Ureter (tissue), 1 donor: ENCODE measurements at places on chromosomes 2 and 18. TPM values are rescaled to one million over a fixed set of nuclear protein-coding genes. Genes with fewer than 3 reads are reported as not detected.
A peak's percentile ranks its signal among the peaks of the same experiment; 100 is the strongest.

DNA sequence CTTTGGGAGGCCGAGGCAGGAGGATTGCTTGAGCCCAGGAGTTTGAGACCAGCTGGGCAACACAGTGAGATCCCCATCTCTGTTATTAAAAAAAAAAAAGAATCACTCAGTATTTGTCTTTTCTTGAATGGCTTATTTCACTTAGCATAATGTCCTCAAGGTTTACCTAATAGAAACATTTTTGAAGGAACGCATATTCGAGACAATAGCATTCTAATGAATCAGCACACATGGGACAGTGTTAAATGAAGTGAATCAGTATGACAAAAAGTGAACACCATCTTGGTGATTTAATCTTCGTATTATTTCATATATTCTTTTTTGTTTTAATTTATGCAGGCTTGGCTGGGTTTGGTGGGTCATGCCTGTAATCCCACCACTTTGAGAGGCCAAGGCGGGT, 44.7 kb downstream of the WIPF1 start:
- no peak for DNase-seq

DNA sequence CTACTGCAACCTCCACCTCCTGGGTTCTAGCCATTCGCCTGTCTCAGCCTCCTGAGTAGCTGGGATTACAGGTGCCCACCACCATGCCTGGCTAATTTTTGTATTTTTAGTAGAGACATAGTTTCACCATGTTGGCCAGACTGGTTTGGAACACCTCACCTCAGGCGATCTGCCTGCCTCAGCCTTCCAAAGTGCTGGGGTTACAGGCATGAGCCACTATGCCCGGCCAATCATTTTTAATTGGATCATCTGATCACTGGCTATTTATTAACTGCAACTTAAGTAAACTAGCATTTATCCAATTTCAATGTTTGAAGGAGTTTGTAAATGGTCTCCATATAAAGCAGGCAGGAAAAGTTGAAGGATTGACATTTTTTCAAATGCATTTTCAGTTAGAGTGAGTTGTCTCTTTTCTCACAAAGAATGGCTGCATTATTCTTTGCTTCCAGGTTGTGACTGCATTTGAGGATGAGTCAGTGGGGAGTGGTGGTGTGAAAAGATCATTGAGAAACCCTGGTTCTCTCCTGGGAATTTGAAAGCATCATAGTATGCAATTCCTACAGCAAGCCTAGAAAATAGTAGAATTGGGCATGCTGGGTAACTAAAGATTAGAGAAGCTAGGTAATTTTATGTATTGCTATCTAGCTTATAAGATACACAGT, 431.1 kb upstream of the ZEB2 start:
- no peak for DNase-seq

DNA sequence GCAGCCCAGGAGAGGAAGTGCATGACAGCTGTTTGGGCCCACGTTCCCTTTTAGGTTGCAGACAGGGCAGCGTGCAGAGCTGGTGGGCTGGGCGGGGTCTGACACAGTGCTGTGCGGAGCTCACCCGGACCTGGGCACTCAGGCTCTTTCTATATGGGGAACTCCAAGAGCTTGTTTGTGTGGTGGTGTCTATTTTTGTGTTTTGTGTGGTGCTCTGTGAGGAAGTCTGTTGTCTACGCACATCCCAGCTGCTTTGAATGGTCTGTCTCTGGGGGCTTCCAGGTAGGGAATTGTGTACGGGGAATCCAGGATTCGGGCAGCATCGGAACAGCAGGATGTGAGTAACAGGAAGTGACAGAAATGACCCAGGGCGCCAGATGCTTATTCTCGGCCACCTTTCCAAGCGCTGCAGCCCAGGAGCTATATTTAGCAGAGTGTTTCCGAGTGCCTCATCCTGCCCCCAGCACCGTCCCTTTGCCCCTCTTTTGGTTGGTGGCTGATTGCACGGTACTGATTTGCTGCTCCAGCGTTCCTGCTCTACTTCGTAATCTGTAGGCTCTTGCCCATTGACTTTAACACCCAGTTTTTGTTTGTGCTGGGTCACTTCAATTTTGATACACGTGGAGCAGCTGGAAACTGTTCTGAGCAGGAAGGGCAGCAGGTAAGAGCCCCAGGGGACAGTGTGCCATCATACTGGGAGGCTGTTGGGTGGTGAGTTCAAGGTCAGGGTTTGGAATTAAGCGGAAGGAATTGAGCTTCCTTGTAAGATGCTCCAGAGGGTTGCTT, 64.7 kb downstream of the DGKD start:
- peak; percentile 44 for DNase-seq

- no peak for DNase-seq
Observed at GRCh38 chr18:35278085-35278484, 11.9 kb downstream of the ZSCAN30 start.

The PARD3B gene
- total RNA-seq = 31.4 TPM

The RAPGEF4 gene
- total RNA-seq = 18.6 TPM

The NEUROD1 gene
- total RNA-seq = not detected

GRCh38 chr2:241138471-241138870, 10.8 kb downstream of the PASK start:
- no peak for DNase-seq
